ENCODE measurements at places on chromosomes 2 and 18. TPM values are rescaled to one million over a fixed set of nuclear protein-coding genes. Genes with fewer than 3 reads are reported as not detected.

DNA sequence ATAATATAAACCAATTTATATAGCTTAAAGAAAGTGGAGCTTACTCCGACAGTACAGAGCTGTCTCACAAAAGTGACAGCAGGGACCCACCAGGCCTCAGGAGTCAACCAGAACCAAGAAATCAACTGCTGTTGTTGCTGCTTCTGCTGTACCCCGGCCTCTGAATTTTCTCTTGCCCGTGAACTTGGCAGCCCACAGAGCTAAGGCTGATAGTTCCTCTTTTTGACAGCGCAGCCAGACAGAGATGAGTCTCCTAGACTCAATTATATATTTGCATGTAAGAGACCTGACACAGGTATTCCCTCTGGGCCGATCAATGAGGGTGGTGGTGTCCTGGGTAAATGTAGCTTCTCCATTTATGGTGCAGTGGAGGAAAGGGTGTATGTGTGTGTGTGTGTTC is 109.4 kb downstream of the KCTD1 start:
- no peak for DNase-seq

GRCh38 chr2:233084488-233084887 is 24.3 kb downstream of the INPP5D start:
- DNase-seq: no peak

KCNG3 gene
- total RNA-seq: not detected

ZNF532 gene
- 68.7 TPM for total RNA-seq

Data from mammary epithelial cell (primary cell).